ENCODE measurements at places on chromosomes 3 and 15. TPM values are rescaled to one million over a fixed set of nuclear protein-coding genes. Genes with fewer than 3 reads are reported as not detected.

DNA sequence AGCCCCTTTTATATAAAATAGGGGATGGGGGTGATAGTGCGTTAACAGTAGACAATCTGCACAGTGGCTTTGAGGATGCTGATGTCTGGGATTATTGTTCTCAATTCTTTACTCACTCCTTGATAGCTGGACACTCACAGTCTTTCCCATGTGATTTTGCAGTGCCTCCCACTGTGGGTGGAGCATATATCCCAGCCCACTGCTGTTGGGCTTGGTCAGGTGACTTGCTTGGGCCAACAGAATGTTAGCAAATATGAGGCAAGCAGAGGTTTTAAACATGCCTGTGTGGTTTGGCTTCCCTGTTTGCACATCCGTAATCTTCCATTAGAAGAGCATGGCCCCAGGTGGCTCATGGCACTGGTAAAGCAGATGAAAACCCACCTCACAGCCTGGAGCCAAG lies 46.5 kb downstream of the CPA3 start:
- DNase-seq, result no peak

DNA sequence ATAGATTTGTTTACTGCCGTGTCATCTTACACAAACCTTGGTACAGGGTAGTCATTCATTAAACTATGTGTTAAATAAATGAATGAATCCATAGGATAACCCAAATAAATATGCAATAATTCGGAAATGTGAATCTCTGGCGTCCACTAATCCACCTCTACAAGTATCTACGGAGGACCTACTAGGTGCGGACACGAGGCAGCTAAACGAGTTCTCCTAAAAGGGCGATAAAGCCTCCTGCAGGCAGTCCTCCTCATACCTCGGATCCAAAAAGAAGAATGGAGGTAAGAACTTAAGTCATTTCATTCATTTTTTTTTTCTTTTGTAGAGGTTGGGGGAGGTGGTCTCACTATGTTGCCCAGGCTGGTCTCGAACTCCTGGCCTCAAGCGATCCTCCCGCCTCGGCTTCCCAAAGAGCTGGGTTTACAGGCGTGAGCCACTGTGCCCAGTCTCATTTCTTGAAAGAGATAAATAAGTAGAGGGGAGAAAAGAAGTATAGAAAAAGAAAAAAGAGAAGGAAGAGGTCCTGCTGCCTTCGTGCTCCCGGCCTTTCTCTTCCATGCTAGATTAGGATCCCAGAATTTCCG lies 706 bp upstream of the RPL35A start:
- no peak for DNase-seq

DNA sequence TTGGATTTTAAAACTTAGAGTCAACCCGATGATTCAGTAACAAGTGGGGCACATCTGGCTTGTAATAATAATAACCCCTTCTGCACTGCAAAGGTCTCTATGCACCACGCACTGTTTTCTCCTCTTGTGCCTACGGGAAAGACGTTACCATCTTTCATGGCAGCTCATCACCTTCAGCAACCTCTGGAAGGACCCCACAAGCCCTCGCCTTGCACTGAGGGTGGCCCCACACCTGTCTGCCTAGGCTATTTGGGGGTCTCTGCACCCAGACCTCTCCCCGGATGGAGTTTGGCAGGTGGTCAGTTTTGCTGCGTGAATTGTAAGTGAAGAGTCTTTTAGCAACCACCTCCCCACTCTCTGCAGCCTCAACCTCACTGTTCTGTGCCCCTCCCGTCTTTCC lies 138.6 kb upstream of the MEF2A start:
- no peak for DNase-seq

- no peak for DNase-seq
Measured at GRCh38 chr3:141557961-141558706, 71.3 kb downstream of the RASA2 start.

DNA sequence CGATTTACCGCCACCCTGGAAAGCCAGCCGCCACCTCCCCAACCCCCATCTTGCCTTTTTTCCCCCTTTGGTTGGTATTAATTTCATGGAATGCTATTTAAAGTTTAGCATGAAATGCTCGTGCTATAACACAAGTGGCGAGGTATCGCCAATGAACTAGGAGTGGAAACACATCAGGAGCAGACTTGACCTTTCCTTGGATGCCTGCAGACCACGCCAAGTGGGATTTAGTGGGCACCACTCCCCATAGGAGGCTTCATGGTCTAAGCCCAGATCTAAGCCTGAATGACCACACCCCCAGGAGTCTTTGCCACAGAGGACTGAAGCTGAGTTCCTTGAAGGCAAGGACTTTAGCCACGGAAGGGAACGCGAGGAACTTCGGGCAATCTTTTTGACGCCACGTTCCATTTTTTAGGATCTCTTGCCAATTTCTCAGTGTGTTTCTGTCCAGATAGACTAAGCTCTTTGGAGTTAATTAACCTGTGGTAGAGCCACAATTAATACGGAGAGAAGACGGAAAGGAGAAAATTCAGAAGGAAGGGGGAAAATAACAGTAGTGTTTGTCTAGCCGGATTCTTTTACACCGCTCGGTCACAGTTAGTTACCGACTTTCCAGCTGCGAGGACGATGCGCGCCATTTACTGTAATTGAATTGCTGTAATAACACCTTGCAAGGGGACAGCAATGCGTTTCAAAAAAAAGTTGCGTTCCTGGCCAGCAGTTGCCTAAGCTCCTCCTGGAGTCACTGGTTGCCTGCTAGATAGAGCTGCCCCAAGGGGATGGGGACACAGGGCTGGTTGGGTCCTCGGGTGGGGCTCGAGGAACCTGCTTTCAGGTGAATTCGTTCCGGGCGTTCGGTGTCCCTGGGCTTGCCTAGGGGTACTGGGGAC lies 37.1 kb downstream of the NR2F2 start:
- DNase-seq, result no peak

ZIC1 gene
- not detected for total RNA-seq

CYP11A1 gene
- not detected for total RNA-seq

Data from B cell (primary cell).